ENCODE measurements at places on chromosomes 6 and 20. TPM values are rescaled to one million over a fixed set of nuclear protein-coding genes. Genes with fewer than 3 reads are reported as not detected.

PRICKLE4 gene
- total RNA-seq = not detected

BPI gene
- 0.41 TPM for total RNA-seq

ASIP gene
- not detected for total RNA-seq

DNA sequence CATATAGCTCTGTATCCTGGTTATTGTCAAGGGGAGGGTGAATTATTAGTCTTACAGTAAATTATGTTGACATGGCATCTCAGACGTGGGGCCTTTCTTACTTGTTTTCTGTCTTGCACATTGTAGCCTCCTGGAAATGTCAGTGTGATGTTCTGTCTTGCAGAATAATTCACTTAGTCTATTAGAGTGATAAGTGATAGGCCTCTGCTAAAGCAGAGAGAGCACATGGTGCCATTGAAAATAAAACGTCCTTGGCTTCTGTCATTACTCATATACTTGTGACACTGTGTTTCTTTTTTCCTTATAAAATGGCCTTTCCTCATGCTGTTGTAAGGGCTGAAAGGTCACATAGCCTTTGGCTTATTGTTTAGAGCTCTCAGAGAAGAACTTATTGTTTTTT is 531.0 kb downstream of the EPM2A start:
- no peak overlapping the region for H3K27ac ChIP-seq
- no peaks in the 10 kb centered on the region for H3K36me3 ChIP-seq
- H3K4me1 ChIP-seq = no peaks in the 10 kb centered on the region
- no peak for DNase-seq
- H3K4me3 ChIP-seq = no peak overlapping the region

GRCh38 chr20:20894280-20894679 is 181.8 kb upstream of the RALGAPA2 start:
- no peak overlapping the region for H3K27ac ChIP-seq
- H3K4me3 ChIP-seq = no peak overlapping the region
- H3K36me3 ChIP-seq = no peaks in the 10 kb centered on the region
- no peaks in the 10 kb centered on the region for H3K4me1 ChIP-seq

DNA sequence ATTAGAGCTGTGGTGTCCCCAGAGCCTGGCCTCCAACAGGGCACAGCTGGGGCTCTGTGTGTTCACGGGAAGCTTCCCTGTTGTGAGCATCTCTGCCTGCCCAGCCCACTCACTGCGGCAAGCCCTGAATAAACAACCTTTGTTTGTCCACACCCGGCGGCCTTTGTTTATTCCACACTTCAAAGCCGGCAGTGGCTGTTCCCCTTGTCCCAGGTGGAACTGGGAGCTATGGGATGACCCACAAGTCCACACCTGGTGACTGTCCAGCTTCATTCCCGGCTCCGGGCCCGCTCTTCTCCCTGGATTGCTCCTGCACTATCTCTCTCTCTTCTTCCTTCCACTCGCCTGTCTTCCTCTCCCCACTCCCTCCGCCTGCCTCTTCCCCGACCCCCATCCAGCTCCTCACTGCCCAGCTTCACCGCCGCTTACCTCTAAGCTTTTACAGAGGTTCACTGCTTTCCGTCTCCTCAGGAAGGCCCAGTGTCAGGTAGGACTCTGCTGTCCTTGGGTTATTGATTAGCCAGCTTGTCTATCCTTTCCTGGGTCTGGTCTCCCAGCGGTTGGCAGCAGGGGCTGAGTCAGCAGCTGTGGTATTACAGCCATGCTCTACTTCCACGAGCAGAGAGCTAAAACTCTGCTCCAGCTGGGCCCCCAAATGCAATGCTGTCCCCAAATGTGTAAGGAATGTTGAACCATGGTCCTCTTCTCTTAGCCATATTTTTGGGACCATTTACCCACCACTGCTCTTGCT is 17.8 kb downstream of the DACT2 start:
- H3K4me1 ChIP-seq = no peaks in the 10 kb centered on the region
- DNase-seq = no peak
- H3K4me3 ChIP-seq = no peak overlapping the region
- no peak overlapping the region for H3K27ac ChIP-seq

C20orf141 gene
- not detected for total RNA-seq

DSE gene
- 13.9 TPM for total RNA-seq
